G401 (cell line): ENCODE measurements at places on chromosomes 6 and 20.

DNA sequence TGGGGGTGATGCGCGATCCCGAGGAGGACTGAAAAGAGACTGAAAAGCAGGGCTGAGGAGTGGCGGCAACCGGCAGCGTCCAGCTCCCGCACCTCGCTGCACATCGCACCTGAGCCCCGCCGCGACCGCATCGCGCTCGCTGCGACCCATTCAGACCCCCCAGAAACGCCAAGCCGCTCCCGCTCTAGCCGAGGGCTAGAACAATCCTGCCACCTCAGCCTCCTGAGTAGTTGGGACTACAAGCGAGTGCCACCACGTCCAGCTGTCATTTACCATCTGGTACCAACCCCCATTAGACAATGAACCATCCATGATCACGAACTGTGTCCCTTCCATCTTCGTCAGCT lies 33.2 kb downstream of the HLA-A start:
- DNase-seq = no peak

GRCh38 chr20:50295762-50296449 lies 105.3 kb downstream of the CEBPB start:
- DNase-seq = no peak

DNA sequence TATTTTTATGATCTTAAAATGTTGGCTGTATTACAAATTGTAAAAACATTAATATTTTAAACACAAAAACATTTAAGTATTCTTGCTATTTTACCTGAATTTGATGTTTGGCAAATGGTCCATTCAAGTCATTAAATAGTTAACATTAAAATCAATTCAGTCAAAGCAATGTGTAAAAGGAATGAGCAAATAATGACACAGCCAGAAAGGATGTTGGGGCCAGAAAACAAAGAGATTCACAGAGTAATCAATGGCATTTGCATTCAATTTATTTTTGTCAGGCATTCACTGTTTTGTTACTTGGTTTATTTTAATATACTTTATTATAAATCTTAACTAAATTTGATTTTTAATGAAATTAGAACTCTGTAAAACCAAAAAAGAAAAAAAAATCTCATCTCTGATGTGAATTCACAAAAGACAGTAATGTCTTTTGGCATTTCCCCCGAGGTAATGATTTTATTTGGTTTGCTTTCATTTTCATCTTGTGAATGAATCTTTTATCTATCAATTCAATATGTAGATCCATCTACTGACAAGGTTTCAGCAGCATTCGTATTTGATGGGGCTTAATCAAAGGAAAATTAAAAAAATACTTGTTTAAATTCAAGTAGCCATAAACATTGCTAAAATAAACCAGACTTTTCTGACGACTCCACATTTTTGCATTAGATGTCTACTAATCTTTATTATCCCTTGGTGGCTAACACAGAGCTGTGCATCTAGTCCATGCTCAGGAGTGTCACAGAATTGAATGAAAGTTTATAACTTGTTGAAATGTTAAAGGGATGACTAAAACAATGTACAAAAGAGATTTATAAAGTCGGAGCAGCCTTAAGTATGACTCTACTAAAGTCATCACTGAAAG lies 866.7 kb upstream of the GJE1 start:
- no peak for DNase-seq

GRCh38 chr20:20427227-20427864 lies 59.4 kb downstream of the INSM1 start:
- DNase-seq = no peak

DNA sequence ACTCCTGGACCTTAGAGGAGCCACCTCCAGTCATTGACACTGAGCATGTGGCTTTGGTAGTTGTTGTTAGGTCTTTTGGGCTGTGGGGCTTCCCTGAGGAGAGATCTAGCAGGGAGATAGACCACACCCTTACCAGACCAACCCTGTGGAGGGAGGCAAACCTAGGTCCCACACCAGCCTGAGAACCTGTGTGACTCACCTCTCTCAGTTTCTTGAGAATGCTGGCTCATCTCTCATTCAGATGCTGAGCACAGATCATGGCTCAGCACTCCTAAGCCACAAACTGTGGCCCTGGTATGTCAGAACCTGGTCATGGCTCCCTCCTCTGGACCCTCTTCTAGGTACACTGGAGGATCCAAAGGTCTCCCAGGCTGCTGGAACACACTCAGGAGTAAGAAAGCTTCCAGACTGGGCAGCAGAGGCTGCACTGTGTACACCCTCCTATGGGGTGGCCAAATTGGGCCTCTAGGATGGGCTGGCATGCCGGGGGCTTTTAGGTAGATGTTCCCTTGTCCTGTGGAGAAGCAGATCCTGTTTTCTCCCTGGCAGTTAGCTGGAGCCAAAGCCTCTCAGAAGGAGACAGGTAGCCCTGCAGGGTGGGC lies 1294.5 kb downstream of the KHDRBS2 start:
- DNase-seq = no peak

DNA sequence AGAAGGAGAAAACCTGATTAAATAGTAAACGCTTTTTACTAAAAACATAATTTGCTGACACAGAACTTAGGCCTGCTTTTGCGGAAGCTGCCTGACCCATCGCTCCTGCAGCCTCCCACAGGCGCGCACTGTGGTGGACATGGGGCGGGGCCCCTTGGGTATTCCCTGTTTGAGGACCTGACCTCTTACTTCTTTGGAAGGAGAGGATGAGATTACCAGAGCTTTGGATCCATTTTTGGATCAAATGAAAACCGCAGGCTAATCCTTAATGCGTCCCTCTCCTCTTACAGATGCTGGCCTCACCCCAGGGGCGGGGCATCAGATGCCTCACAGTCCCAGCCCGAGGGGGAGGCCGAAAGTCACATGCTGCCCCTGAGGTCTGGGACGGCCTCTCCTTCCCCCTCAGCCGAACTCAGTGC lies 151.0 kb downstream of the SCML4 start:
- no peak for DNase-seq

DNA sequence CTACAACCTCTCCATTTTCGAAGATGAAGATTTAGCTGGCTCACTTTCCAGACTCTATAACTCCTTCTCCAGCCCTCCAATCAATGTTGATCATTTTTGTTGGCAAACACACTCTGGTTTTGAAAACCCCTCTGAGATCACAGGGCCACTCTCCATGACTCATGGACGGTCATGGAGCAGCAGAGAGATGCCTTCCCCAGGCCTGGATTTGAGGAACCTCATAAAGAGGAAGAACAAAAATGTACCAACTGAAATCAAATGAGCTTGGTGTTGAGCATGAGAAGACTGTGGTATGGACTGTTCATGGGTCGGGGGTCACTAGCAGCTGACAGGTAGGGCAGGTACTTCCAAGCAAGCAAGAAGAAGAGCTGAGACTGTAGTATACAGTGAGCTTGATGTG lies 112.8 kb upstream of the INSM1 start:
- no peak for DNase-seq

DNA sequence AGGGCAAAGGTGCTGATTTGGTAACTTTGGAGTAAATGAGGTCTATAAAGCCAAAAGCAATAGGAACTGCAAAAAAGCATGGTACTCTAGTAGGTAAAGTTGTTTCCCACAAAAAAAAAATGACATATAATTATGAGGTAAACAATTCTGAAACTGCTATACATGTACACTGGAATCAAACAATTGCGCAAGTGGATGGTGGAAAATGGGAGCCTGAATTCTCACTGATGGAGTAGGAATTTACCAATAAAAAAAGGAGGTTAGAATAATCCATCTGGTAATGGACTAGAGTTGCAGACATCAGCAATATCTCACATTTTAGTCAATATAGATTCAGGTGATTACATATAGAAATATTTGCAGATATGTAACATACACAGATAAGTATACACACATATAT lies 5.0 kb upstream of the KAT14 start:
- no peak for DNase-seq

GRCh38 chr6:168018664-168019063 lies 21.2 kb downstream of the KIF25 start:
- DNase-seq = no peak

DNA sequence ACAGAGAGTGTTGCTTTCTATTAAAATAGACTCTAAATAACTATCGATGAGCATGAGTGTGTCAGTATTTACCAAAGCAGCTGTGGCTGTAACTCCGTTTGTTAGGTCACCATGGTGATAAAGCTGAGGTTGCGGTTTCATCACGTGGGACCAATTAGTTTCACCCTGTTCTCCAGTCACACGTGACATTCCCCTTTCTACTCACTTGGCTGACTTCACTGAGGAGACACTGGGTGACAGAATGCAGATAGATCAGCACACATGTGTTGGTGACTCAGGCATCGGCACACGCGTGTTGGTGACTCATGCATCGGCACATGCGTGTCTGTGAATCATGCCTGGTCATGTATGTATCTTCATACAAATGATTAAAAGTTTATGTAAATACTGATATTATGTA lies 285.4 kb downstream of the THBS2 start:
- no peak for DNase-seq

GRCh38 chr20:17021481-17021880 lies 205.4 kb upstream of the PCSK2 start:
- DNase-seq = no peak

- DNase-seq = no peak
Observed at GRCh38 chr20:10861090-10861489, 187.3 kb upstream of the JAG1 start.

DNA sequence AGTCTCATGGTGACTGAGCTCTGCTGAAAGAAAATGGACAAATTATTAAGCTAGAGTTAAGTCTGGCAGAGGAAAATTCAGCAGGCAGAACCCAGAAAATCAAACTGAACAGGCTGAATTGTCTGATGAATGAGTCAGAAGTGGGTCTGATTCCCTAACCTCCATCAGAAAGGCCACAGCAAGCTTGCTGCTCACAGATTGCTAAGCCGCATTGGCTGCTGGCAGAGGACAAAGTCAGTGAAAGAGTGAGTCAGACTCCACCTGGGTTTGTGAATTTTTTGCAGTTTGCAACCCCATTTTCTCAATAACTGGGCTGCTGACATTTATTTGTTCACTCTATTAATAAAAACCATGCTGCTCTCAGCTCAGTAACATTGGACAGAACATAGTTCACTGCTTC lies 191.3 kb downstream of the EPM2A start:
- no peak for DNase-seq

- DNase-seq = no peak
Observed at GRCh38 chr6:2754393-2754792, 3.7 kb upstream of the MYLK4 start.

DNA sequence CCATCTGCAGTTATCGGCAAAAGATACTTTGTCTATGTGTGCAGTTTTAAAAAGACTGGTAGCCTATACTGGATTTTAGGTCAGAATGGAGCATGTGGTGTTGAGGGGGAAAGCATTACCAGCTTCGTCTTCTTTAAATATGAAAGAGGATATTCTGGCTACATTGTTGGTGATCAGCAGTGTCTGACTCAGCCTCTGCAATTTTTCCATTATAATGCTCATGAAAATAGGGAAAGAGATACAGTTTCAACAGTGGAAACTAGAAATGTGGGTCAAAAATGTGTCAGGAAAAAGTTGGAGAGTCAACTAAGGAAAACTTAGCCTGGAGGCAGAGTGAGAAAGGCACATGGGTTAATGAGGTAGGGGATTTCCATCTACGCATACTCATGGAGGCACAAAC lies 45.2 kb downstream of the HDGFL1 start:
- no peak for DNase-seq

GRCh38 chr20:50198716-50199115 lies 8.1 kb downstream of the CEBPB start:
- no peak for DNase-seq

- no peak for DNase-seq
Observed at GRCh38 chr6:7390226-7390878, 744 bp downstream of the RIOK1 start.

DNA sequence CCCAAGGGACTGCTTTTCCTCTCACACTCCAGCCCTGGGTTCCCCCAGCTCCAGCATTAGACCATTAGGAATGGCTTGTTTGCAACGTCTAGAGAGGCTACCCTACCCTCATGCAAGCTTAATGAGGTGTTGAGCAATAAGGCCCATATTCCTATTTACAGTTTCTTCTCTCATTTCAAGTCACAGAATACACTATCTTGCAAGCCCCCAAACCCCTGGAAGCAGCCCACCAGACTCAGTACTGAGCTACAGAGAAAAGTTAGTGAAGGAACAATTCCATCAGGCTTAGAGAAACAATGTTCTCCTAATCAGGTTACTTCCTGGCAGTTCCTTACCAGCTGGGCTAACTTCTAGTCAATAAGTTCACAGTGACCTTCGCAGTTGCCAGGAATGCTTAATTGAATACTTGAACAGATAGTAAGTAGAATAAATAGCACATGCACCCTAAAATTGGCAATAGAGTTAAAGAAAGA lies 606.5 kb upstream of the NOX3 start:
- DNase-seq = no peak

DNA sequence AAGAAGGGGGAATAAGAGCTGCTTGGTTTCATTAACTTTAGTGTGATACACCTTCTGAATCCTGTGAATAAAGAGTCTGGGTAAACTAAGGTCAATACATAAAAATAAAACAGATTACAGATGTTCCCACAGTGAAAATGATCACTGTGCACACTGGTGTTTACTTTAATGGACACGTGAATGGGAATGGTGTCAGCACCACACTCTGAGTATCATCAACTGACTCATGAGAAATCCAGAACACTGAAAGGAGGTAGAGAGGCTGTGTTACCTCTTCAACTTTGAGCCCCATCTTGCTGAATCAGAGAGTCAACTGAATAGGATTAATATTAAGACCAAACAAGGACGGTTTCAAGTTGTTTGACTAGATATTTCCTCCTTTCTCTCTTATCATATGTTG lies 75.0 kb downstream of the ELOVL4 start:
- no peak for DNase-seq

DNA sequence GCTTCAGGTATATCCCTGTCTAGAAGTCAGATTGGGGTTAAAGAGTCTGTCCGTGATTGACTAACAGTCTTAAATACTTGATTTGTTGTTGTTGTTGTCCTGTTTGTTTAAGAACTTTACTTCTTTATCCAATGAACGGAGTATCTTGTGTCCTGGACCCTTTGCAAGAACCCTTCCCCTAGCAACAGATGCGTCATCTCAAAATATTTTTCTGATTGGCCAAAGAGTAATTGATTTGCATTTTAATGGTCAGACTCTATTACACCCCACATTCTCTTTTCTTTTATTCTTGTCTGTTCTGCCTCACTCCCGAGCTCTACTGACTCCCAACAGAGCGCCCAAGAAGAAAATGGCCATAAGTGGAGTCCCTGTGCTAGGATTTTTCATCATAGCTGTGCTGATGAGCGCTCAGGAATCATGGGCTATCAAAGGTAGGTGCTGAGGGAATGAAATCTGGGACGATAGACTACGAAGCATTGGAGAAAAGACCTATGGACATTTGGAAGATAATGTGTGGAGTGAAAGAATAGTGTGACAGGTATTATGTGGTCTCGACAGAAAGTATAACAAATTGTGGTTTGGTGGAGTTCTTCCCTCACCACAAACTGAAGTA lies at the start of gene HLA-DRA:
Gene HLA-DRA (plus strand): TSS at position 286 of the 613 bp plus-strand sequence. CDS start 64 bp downstream, at position 350.
- peak; percentile 35 for DNase-seq
